ENCODE measurements at places on chromosomes 5 and 9. TPM values are rescaled to one million over a fixed set of nuclear protein-coding genes. Genes with fewer than 3 reads are reported as not detected.

- H3K4me3 ChIP-seq = no peak overlapping the region
- DNase-seq = no peak
- no peaks in the 10 kb centered on the region for H3K36me3 ChIP-seq
- H3K4me1 ChIP-seq = peaks cover 7% of the 10 kb centered on the region
- H3K27me3 ChIP-seq = peaks cover 4% of the 10 kb centered on the region
Measured at GRCh38 chr5:120093178-120093577, 370.9 kb upstream of the PRR16 start.

DNA sequence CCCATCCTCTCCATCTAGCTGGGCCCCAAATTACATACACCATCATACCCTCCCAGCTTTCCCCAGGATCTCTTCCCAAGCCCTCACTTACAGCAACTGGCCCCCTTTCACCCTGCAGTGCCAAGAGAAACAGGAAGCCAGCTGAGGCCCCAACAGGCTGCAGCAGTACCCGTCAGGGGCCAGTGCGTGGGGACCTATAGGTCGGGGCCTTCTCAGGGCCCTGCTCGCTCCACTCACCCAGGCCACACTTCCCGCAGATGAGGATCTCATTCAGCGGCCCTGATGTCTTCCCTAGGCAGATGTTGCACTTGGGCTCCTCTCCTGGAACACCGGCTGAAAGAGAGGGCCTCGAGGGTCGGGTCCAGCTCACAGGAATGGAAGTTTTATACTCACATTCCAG lies 6.8 kb downstream of the PHF19 start:
- no peak for DNase-seq
- H3K27me3 ChIP-seq = no peaks in the 10 kb centered on the region
- H3K4me1 ChIP-seq = peaks cover 58% of the 10 kb centered on the region
- peak overlapping the region; percentile 85 for H3K4me3 ChIP-seq
- H3K27ac ChIP-seq = peak overlapping the region; percentile 97
- H3K36me3 ChIP-seq = peaks cover 75% of the 10 kb centered on the region

KCNT1 gene
- total RNA-seq = not detected

- no peaks in the 10 kb centered on the region for H3K27me3 ChIP-seq
- H3K27ac ChIP-seq = no peak overlapping the region
- no peak for DNase-seq
- H3K4me1 ChIP-seq = no peaks in the 10 kb centered on the region
- no peaks in the 10 kb centered on the region for H3K36me3 ChIP-seq
- H3K4me3 ChIP-seq = no peak overlapping the region
Measured at GRCh38 chr9:121725008-121725775, 73.8 kb downstream of the DAB2IP start.

- no peak overlapping the region for H3K27ac ChIP-seq
- H3K36me3 ChIP-seq = no peaks in the 10 kb centered on the region
- no peaks in the 10 kb centered on the region for H3K27me3 ChIP-seq
- DNase-seq = no peak
- no peaks in the 10 kb centered on the region for H3K4me1 ChIP-seq
Measured at GRCh38 chr5:107523029-107523680, 147.6 kb downstream of the EFNA5 start.
